ENCODE measurements at places on chromosomes 7 and 10.

DNA sequence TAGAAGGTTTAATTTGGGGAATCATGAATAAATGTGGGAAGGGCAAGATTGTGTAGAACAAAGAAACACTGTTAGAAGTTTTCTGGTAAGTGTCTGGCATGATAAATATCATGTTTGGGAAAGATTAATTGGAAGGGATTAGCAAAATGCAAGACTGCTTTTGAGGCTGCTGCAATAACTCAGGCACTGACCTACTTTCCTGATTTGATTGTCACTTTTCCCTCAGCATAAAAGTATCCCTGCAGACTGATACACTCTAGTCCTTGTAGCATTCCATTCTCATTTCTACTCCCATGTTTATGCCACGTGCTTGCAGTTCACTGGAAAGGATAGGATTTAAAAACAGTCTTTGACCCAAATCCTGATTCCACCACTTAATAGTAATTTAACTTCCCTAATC lies 303.3 kb upstream of the SEMA3A start:
- DNase-seq, result no peak

- DNase-seq, result no peak
These were observed 4.3 kb upstream of the OR13A1 start for GRCh38 chr10:45319702-45320101.

- DNase-seq, result no peak
These were observed 32.0 kb downstream of the SHOC2 start for GRCh38 chr10:110951381-110951780.

DNA sequence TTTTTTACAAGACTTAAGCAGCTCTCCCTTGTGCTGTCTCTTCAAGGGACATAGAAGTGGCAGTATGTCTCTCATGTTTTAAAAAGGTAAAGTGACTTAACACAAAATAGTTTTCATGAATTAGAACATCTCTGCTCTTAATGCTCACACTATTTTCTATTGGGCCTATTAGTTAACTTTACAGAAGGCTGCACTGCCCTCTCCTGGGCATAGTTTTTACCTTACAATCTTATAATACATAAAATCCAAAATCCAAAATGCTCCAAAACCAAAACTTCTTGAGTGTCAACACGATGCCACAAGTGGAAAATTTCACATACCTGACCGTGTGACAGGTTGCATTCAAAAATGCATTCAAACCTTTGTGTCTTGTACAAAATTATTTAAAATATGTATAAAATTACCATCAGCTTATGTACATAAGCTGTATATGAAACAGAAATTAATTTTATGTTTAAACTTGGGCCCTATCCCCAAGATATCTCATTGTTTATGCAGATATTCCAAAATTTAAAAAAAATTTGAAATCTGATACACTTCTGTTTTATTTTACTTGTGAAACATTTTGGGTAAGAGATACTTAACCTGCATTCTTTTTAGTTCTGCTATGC lies 25.8 kb downstream of the TES start:
- no peak for DNase-seq

GRCh38 chr7:99788554-99788953 lies 4.6 kb upstream of the CYP3A4 start:
- DNase-seq, result no peak
